ENCODE measurements at places on chromosomes 2 and 18.

- DNase-seq, result no peak
Measured at GRCh38 chr2:196274387-196274809, 103.0 kb upstream of the STK17B start.

- no peak for DNase-seq
Measured at GRCh38 chr18:7064346-7064745, 53.3 kb downstream of the LAMA1 start.

DNA sequence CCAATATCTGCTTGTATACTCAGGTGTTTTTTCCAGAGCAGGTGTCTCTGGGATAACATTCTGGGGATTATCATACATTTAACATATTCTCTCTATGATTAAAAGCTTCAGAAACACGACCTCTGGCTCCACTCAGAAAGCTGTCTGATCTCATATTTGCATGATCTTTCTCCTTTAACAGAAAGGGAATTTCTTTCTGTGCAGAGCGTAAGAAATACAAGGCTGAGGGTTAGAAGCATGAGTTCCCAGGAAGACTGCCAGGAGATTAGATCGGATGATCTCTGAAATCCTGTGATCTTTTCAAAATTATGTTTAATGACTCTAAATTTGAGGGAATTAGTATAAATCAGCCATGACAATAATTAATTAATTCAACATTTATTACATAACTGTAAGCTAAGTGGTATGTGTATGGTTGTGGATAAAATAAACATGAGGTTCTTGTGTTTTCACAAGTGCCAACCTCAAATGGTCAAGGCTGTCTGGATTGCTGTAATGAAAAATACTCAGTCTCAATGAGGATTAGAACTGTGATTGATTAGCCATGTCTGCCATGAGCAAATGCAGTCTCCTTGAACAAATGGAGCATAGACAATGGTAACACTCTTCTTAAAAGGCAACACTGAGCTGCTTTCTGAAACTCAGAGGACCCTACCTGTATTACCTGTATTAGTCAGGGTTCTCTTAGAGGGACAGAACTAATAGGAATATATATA is 304.9 kb downstream of the STK39 start:
- no peak for DNase-seq

DNA sequence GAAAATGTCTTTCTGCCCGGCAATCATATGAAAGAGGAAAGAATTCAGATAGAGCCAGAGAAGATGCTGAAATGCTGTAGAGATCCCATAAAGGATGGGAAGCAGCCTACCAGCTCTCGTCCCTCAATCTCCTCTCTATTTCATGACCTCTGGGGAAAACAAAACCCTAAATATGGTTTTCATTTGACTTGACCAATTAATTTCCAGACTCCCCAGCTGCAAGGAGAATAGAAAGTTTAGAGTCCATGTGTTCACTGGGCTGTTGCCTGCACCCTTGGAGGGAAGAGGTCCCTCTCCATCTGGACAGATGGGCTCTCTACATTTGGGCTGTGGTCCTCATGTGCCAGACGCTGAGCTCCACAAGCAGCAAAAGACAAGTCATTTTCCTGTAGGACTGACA is 40.6 kb downstream of the CAPN13 start:
- DNase-seq, result no peak

- DNase-seq, result no peak
Measured at GRCh38 chr2:191710411-191710900, 32.5 kb downstream of the NABP1 start.

- DNase-seq, result no peak
Measured at GRCh38 chr2:176088048-176088936, 4.2 kb upstream of the HOXD13 start.

DNA sequence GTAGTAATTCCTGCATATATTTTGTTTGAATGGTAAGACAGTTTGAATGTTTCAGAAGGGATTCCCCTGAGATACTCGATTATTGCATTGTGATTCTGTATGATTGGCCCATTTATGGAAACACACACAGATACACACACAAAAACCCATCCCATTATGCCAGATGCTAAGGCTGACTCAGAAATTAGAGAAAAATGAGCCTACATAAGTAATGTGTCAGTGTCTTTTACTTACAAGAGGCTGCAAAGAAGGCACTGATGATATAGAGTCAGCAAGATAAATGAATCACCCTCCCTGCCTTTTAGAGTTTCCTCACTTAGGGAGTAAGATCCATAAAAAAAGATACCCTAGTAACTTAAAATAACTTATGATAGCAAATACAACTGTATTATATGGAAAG is 1481.1 kb upstream of the ACVR2A start:
- DNase-seq, result no peak

DNA sequence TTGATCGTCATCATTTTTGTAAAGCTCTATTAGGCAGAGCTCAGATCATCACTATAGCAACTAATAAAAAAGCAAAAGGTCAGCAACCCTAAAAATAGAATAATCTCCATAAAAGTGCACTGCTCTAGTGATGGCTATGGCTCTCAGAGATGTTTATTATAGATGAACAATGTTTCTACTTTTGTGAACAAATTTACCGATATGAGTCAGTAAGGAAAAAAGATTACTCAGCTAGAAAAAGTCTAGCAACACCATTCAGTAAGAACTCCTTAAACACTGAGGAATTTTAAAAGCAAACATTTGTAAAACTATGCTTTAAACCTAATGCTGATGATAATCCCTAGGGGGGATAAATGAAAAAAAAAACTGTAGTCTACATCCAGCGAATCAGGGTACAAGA is 69.6 kb downstream of the ACVR1C start:
- DNase-seq, result no peak

GRCh38 chr2:184162426-184162825 is 435.9 kb upstream of the ZNF804A start:
- no peak for DNase-seq

- no peak for DNase-seq
Measured at GRCh38 chr2:69490486-69490885, 53.3 kb upstream of the NFU1 start.

DNA sequence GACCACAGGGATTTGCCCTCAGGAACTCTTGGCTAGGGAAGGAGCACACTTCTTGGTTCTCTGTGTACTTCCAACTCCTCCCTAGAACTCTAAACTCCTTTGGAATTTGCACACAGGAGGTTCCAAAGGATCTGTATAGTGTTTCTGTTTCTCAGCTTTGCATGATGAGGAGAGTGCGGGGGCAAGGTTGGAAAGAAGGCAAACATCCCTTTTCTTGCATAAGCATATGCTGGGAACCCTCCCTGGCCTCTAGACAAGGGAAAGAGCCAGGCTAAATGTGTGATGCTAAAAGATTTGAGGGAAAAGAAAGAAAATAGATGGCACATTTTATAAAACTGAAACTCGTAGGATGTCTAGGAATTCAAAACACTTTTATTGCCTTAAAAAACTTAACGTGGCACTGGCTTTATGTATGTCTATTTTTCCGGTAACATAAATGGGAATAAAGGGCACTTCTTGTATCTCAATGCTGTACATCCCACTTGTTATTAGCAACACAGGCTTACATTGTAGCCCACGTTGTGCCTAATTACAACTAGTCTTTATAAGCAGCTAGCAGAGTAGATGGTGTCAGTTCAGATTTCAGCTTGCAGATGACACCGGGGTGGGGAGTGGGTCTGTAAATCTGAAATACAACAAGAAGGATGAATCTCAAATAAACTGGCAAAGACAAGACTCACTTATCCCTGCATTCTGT is 165.8 kb downstream of the GPD2 start:
- no peak for DNase-seq

GRCh38 chr2:9758741-9759140 is 84.5 kb upstream of the TAF1B start:
- no peak for DNase-seq

DNA sequence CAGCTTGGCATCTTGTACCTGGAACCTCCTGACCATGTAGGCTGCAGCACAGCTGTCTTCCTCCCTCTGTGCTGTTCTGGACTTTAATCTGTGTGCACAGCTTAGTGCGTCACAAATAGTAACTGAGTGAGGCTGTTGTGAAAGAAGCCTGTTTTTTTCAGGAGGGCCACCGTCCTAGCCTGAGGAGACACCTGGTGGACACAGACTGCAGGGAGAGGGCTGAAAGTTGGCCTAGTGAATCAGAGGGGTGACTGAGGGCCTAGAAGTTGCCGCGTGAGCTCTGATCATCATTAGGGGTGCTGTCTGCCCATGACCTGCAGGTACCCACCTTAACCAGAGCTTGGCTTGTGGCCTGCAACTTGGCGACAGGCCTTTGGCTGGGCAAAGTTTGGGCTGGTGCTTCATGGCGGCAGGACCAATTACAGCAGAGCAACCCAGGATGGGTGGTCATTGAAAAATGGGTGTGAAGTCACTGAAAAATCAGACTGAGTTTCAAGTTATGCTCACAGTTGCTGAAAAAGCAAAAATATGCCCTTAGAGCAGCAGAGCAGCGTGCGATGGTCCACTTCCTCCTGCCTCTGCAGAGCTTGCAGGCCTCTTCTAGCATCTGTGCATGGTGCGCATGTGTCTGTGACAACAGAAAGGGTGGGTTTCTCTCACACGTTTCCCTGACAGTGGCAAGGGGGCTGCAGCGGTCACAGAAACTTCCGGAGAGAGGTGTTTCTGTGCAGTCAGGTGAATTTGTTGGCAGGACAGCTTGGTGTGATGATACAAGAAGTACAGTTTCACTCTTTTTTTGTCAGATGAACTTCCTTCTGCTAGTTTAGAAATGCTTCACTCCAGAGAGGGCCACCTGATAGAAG is 9.6 kb downstream of the GDF7 start:
- DNase-seq, result no peak

GRCh38 chr18:25518716-25519053 is 166.7 kb upstream of the ZNF521 start:
- DNase-seq, result no peak

DNA sequence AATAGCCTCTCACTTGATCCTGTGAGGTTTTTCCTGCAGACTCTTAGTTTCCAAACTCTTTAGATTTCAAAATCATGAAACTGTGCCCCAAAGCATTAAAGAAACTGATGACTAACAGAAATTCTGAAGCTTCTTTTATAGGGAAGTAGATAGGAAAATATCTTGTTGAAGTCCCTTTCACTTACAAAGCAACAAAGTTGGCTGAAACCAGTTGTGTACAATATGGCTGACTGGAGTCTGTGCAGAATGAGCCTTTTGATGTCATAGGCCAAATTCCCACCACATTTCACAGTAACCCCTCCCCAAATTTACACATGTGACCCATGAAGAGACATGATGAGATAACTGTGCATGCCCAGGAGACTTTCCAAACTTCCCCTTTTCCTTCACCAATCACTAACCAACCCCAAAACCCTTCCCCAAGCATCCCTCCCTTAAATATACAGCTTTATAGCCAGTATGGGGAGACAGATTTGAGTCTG is 61.7 kb upstream of the NCK2 start:
- no peak for DNase-seq

GRCh38 chr18:3526421-3527354 is 76.7 kb downstream of the TGIF1 start:
- DNase-seq, result no peak

DNA sequence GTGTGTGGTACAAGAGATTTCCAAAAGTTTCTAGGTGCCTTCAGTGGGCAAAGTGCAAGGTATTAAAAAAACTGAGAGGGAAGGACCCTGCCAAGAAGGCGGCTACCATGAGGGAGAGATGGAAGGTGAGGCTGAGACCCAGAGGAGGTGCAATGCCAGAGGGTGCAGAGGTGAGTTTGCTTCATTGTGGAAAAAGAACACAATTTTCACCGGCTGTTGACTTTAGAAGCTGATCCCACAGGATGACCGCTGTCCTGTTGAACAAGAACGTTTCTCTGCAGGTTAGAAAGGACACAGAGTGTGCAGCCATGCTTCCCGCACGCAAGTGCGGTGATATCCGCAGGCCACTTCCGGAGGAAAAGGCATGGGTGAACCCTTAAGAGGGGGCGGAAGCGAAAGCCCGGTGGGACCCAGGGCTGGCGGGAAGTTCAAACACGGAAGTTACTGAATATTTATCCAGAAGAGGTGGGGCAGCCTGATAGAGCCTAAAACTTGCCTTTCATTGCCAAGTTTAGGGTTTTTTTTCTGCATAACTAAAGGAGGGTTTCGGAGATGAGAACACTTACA is 16.6 kb downstream of the SP110 start:
- DNase-seq, result no peak

DNA sequence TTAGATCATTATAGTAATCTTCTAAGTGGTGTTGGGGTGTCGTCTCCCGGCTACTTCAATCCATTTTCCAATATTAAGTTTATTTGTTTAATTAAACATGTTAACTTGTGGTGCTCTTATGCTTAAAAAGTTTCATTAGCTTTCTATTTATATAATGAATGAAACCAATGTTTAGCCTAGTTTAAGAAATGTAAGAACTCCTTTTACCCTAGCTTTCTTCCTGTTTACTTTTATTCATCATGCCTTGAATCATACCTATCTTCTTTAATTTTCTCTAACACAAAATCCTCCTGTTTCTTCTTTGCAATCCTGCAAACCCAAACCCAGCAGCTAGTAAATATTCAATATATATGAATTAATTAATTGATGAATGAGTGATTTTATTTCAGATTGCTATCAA is 1276.7 kb upstream of the PIK3C3 start:
- no peak for DNase-seq

GRCh38 chr2:158781353-158781961 is 13.7 kb upstream of the DAPL1 start:
- DNase-seq, result no peak

DNA sequence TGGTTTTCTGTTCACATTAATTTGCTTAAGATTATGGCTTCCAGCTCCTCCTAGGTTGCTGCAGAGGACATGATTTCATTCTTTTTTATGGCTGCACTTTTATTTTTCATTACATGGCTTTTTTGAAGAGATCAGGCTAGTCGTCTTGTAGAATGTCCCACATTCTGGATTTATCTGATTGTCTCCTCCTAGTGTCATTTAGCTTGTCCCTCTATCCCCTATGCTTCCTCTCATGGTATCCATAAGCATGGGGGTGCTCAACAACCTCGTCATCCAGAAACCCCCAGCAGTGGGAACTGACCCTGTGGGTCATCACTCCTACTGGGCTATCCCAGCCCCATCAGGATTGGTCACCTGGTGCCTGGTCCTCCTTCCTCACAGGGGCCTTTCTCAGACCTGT is 49.6 kb downstream of the SERTAD2 start:
- DNase-seq, result no peak

DNA sequence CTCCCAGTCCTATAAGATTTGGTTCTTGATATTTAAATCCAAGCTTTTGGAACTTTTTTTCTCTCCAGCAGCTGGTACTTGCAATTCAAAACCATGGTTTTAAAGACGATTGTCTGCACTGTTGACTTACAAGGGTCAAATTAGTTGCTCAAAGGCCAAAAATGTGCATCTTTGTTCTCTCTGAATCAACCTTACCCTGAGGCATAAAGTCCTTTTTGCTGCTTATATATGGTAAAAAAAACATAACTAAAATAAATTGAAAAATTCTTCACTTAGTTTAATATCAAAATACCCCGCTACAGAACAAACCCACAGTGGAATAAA is 592.7 kb downstream of the XIRP2 start:
- no peak for DNase-seq

DNA sequence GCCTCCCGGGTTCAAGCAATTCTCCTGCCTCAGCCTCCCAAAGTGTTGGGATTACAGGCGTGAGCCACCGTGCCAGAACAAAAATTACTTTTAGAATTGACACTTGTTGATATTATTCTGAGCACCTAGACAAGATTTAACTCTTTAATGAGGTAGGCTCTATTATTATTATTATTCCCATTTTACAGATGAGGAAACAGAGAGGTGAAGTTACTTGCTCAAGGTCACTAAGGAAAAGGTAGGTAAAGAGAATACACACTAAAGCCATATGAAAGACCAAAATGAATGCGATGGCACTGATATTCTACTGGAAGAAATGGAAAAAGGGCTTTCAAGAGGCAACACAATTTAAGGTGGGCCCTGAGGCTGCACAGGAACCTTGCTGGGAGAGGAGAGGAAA is 73.8 kb upstream of the ZFP36L2 start:
- no peak for DNase-seq

Measured in urinary bladder (tissue), 4 donors.